ENCODE measurements at places on chromosomes 16 and 17.

- DNase-seq: no peak
Measured at GRCh38 chr16:100989-101388, 23.0 kb downstream of the MPG start.

- no peak for DNase-seq
Measured at GRCh38 chr16:53105565-53105964, 50.8 kb downstream of the CHD9 start.

- no peak for DNase-seq
Measured at GRCh38 chr16:8146256-8147012, 443.9 kb downstream of the TMEM114 start.

DNA sequence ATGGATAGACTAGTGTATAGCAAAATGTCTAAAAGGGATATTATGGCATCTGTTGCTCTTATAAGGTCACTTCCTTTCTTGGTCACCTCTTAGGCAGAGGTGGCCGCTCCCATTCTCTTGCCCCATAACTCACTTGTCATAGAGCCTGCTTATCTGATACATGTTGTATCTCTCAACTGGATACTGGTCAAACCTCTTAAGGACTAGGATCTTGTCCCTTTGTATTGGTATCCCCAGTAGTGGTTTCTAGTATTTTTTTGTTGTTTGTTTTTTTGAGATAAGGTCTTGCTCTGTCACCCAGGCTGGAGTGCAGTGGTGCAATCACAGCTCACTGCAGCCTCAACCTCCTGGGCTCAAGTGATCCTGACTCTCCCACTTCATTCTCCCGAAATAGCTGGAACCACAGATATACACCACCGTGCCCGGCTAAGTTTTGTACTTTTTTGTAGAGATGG, 27.0 kb downstream of the ZSWIM7 start:
- DNase-seq: no peak

- no peak for DNase-seq
Measured at GRCh38 chr17:9729034-9729650, 62.2 kb downstream of the DHRS7C start.
